ENCODE measurements at places on chromosomes 3 and 15. TPM values are rescaled to one million over a fixed set of nuclear protein-coding genes. Genes with fewer than 3 reads are reported as not detected.
A peak's percentile ranks its signal among the peaks of the same experiment; 100 is the strongest.

Gene GABRR3
- total RNA-seq: not detected

Gene PXK
- 18.7 TPM for total RNA-seq

DNA sequence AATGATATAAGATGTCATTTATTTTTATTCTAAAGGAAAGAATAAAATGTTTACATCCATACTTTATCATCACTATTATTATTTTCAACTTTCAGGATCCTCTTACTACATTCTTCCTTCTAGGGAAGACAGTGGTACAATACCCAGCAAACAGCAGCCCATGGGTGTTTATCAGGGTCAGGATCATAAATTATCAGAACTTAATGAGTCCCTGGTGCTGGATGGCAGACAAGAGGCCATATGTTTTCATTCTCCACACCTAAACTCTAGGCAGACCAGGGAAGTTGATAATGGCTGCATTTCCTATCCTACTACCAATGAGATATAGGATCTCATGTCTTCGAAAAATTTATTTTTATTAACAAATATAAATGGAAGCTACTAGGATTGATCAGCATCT is 127.7 kb downstream of the SAMMSON start:
- no peak for DNase-seq
- H3K4me1 ChIP-seq: no peaks in the 10 kb centered on the region
- no peaks in the 10 kb centered on the region for H3K27me3 ChIP-seq
- no peak overlapping the region for H3K4me3 ChIP-seq
- H3K36me3 ChIP-seq: no peaks in the 10 kb centered on the region

- H3K27me3 ChIP-seq: no peaks in the 10 kb centered on the region
- no peak overlapping the region for H3K27ac ChIP-seq
- no peaks in the 10 kb centered on the region for H3K4me1 ChIP-seq
- no peak overlapping the region for H3K4me3 ChIP-seq
- DNase-seq: no peak
Measured at GRCh38 chr3:184148076-184148475, 7.1 kb upstream of the DVL3 start.

GRCh38 chr15:65326818-65327217 is 22.3 kb downstream of the RNU5B-1 start:
- H3K4me1 ChIP-seq: no peaks in the 10 kb centered on the region
- no peak for DNase-seq
- no peaks in the 10 kb centered on the region for H3K36me3 ChIP-seq
- H3K27ac ChIP-seq: no peak overlapping the region
- H3K27me3 ChIP-seq: no peaks in the 10 kb centered on the region
- no peak overlapping the region for H3K4me3 ChIP-seq

- no peaks in the 10 kb centered on the region for H3K36me3 ChIP-seq
- peak; percentile 64 for DNase-seq
- no peaks in the 10 kb centered on the region for H3K4me1 ChIP-seq
Measured at GRCh38 chr15:45179221-45179985, 8.4 kb downstream of the SHF start.

- peaks cover 15% of the 10 kb centered on the region for H3K4me1 ChIP-seq
- no peak overlapping the region for H3K4me3 ChIP-seq
- no peaks in the 10 kb centered on the region for H3K36me3 ChIP-seq
- peak; percentile 34 for DNase-seq
- no peak overlapping the region for H3K27ac ChIP-seq
Measured at GRCh38 chr3:58627570-58627885, 39.0 kb downstream of the FAM3D start.
